H1 (cell line): ENCODE measurements at places on chromosomes 2 and 18. TPM values are rescaled to one million over a fixed set of nuclear protein-coding genes. Genes with fewer than 3 reads are reported as not detected.

CHST9 gene
- total RNA-seq = 24.3 and 25.3 TPM in 2 replicates

ANTXR1 gene
- total RNA-seq = 44.3 and 45.9 TPM in 2 replicates

SLC9A4 gene
- total RNA-seq = not detected in 2 replicates

KCNJ3 gene
- total RNA-seq = 0.50 and 0.80 TPM in 2 replicates

MERTK gene
- total RNA-seq = 6.1 and 7.0 TPM in 2 replicates

SFTPB gene
- total RNA-seq = not detected in 2 replicates

CCL20 gene
- total RNA-seq = not detected in 2 replicates

ACMSD gene
- total RNA-seq = not detected in 2 replicates

NCKAP5 gene
- 0.46 and 0.86 TPM in 2 replicates for total RNA-seq

- no peak for DNase-seq
These were observed 136.1 kb downstream of the SH3BP4 start for GRCh38 chr2:235087832-235088495.

GRCh38 chr2:58449286-58450010, 208.3 kb upstream of the FANCL start:
- DNase-seq = no peak

DNA sequence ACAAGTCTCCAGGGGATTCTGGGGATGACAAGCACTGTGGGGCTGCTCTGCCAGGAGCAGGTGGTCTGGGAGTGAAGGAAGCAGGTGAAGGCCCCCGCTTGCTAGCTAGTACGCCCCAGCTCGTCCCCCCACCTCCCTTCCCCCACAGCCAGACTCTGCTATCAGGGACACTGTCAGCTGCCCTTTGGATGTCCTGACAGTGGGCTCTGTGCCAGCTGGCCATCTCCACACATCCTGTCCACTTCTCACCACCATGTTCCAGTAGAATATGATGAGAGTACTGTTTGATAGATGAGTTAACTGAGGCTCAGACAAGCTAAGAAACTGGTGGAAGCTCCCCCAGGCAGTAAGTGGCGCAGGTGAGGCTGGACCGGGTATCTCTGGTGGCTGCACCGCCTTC, 276.2 kb downstream of the CELF4 start:
- no peak for DNase-seq

DNA sequence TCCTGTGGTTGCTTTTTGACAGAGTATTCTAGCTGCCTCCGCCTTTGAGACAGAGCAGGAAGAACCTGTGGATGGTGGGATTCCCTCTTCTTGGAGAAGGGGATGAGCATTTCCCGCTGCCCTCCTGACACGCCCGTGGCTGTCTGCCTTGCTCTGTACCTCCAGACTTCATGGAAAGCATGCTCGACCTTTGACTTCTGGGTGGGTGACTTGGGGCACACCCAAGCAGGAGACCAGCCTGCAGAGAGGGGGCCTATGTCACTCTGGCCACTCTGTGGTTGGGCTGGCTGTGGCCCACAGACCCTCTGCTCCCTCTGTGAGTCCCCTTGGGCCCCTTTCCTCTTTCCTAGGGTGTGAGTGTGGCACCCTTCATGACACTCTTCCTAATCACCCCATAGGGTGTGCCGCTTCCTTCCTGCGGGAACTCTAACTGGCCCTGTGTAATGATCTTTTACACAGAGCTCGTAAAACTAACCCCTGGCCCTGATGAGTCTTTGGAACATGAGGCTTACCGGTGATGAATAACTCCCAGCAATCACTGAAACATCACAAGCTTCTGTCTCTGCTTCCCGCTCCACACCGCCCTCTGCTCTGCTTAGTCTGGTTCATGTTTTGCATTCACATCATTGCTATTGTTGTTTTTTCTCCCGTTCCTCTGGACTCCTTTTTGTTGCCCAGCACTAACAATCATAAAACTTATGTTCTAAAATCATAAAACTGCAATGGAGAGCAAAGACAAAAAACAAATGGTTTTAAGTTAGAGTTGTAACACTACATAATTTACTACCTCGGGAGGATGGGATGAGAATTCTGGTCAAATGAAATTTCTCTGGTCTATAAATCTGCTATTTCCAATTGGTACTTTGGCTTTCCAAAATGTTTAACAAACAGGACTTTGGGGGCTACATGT, 101.1 kb downstream of the SH3YL1 start:
- no peak for DNase-seq

DNA sequence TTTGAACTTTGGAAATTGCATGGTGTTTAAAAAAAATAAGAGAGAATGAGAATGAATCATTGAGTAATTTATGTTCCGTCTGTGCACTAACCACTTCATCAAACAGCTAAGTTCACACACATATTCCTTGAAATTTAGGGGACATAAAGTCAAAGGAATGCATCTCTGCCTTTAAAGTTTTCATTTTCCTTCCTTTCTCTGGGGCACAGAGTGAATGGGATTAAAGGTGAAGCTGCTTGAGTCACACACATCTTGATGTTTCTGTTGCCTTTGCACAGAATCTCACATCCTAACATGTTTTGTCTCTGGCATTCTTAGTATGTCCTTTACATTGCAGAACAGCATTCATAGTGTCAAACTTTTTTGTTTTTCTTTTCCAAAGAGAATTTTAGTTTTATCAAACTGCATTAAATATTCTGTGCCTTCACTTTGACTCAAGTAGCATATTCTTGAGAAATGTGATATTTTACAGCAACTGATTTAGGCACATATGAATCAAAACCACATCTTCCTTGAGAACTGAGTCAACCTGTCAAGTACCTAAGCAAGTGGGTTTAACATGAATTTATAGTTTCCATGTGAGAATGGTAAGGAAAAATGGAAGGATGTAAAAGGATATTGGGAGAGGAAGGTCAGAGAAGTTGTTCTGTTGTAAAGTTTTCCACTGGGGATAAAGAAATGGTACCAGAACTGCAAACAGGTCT, 169.1 kb upstream of the THUMPD2 start:
- no peak for DNase-seq

DNA sequence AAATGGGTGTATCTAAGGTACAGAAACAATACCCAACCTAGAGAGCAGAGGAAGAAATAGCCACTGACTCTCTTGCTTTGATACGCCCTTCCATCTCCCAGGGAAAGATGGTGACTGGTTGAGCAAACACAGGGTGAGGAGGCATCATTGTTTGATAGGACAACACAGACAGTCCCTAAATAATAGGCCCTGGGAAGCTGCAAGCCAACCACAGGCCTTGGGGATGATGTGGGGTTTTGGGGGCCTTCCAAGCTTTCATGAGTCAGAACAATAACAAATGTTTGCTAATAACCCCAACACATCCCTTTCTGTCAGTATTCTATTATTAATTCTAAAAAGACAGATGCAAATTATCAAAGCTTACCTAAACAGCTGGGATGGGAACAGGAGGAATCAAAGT, 9.8 kb downstream of the LGALSL start:
- DNase-seq = no peak

DNA sequence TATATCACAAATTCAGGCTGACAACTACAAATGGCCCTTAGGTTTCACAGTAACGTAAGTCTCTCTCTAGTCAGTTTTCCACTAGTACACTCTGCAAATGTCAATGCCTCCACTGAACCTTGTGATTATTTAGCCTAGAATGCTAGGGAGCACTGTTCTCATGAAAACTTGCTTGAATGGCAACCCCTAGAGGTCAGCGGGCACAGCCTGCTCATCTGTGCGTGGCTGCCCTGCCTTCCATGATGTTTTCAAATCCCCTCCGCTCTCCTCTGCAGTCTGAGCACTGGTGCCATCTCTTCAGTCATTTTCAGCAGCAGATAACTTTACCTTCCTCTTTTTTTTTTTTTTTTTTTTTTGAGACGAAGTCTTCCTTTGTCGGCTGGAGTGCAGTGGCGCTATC, 84.1 kb upstream of the GULP1 start:
- DNase-seq = no peak

DNA sequence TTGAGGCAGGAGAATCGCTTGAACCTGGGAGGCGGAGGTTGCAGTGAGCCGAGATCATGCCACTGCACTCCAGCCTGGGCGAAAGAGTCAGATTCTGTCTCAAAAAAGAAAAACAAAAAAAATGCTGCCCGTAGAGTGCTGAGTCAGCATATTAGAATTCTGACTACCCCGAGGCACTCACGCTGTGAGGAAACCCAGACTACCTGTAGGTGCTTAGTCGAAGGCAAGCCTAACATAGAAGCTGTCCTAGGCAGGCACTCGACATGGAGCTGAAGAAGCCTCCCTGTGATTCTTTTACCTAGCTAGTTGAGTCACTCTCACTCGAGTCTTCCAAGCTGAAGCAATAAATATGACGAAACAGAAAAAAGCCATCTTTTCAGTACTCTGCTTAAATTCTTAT, 1323.2 kb upstream of the DDX18 start:
- DNase-seq = no peak

DNA sequence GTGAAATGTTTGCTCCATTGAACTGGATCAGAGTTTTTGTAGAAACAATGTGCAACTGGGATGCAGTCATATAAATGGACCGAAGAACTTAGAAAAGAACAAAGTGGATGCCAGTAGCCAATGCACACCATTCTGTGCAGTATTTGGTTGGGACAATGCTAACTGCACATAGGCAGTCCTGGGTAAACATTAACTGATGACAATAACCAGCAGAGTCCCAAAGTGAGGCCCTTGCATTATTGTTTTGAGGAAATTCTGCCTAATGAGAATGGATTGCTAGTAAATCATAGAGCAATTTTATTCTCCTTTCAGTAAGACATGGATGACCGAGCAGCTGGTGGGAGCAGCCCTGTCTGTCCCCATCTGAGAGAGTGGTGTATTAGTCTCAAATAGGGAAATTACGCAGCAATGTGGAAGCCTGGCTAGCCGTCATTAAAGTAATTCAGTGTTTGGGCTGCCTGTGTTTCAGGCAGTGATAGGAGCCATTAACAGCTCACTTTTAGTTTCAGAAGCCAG, 94.9 kb downstream of the KCTD1 start:
- DNase-seq = no peak

DNA sequence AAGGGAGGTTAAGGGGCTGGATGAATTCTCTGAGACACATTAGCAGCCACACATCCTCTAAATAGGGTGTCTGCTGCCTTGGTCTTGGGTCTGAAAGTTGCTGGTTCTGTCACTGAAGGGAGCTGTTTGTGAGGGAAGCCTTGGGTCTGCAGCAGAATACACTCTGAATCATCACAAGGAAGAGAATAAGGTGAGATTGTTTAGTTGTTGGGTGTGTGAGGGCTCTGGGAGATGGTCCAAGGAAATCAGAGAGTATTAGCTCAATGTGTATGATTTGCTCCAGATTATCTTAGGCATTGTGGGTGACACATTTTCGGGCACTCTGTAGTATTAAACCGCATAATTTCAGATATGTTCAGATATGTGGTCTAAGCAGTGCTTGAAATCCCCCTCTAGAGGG, 548.5 kb downstream of the SLC4A3 start:
- no peak for DNase-seq

DNA sequence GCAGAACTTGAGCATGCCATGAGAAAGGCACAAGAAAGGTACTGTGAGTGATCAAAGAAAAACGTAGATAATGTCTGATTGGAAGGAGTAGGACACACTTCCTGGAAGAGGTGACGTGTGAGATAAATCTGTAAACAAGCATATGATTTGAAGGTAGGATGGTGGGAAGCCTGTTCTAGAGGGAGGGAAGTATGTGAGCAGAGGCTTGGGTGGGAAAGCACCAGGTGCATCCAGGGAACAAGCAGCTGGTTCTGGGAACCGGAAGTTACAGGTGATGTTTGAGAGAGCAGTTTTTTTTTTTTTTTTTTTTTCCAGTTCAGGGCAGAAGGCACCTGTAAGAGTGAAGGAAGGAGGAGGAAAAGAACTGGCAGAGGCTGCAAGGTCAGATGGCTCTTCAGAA, 116.6 kb upstream of the EFEMP1 start:
- no peak for DNase-seq

- peak; percentile 45 for DNase-seq
These were observed 103.6 kb upstream of the TGFA start for GRCh38 chr2:70657246-70657645.

DNA sequence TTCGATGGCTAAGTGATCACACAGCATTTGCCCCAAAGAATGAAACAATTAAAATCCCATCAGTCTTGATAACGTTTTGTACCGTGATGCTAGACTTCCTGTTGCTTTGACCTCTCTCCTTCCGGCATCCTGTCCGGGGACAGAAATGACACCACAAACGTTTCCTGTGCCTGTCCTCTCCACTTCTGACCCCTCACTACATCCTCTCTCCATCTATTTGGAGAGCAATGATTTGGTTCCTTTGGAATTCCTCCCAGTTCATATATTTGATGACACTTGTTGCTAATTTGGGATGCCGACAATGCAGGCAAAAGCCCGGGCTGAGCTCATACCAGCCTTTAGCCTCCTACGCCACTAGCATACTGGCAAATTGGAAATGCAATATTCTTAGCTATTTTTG, 151.2 kb upstream of the CCDC68 start:
- DNase-seq = no peak

GRCh38 chr18:42157420-42157819, 202.4 kb downstream of the PIK3C3 start:
- DNase-seq = no peak

DNA sequence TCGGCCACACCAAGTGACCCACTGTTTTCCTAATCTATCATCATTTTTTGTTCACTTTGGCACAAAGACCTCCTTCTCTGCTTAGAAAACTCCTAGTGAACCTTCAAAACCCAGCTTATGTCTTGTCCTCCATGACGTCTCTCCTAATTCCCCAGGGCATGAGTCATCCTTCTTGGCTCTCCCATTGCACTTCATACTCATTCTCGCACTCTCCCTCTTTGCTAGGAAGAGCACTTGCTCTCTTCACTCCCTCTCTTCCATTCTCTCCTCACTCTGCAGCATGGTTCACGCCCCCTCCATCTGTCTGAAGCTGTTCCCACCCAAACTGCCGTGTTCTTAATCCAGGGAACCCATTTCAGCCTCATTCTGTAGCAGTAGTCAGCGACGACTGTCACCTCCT, 103.9 kb downstream of the MRO start:
- DNase-seq = no peak

DNA sequence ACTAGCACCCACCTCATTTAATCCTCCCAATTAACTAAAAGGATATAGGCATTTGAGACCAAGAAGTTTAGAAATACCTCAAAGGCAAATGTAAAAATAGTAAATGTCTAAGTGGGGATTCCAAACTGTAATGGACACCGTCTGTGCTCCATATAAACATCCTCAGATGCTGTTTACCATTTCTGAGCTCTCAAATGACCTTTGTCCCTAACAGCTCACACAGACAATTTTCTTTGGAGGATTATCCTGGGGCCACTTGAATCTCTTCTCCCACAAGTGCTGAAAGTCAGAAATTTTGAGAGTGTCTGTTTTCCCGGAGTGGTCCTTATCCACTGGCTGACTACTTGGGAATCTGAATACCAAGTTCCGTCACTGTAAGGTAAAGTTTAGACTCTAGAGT, 1418.9 kb downstream of the LRP1B start:
- no peak for DNase-seq

- DNase-seq = no peak
These were observed 31.3 kb upstream of the TOGARAM2 start for GRCh38 chr2:28949617-28950305.
